NCI-H187 (cell line): ENCODE measurements at places on chromosomes 4 and X.

DNA sequence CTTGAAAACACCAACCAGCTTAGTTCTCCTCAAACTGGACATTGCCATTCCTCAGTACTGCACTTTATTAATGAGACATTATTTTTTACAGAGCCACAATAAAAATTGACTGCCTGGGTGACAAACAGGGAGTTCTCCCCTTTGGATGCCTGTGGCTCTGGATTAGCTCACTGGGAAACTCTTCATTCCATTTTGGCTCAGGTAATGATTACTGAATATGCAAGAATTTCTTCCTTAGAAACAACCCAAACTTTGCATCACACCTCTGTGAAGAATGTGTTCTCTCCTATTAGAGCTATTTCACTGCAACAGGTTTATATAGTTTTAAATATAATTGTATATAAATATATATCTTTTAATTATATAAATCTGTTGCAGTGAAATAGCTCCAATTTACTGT is 2065.8 kb downstream of the ARAP2 start:
- no peak for DNase-seq

DNA sequence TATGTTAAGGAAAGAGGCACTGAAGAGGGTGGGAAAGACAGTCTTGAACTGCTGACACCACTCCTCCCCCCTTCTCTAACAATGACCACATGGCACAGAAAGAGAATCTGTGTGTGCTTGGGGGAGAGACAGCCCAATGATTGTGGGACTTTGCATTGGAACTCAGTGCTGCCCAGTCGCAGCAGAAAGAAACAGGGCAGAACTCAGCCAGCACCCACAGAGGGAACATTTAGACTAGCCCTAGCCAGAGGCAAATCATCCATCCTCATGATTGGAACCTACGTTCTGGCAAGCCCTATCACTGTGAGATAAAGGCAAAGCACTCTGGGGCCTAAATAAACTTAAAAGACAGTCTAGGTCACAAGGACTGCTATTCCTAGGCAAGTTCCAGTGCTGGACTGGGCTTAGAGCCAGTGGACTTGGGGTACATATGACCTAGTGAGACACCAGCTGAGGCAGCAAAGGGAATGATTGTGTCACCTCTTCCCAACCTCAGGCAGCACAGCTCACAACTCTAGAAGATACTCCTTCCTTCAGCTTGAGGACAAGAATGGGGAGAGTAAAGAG is 132.8 kb upstream of the S100G start:
- DNase-seq: no peak

- no peak for DNase-seq
Observed at GRCh38 chrX:130047416-130047815, 62.9 kb downstream of the ELF4 start.

GRCh38 chr4:168551945-168552695 is 55.3 kb downstream of the PALLD start:
- no peak for DNase-seq

DNA sequence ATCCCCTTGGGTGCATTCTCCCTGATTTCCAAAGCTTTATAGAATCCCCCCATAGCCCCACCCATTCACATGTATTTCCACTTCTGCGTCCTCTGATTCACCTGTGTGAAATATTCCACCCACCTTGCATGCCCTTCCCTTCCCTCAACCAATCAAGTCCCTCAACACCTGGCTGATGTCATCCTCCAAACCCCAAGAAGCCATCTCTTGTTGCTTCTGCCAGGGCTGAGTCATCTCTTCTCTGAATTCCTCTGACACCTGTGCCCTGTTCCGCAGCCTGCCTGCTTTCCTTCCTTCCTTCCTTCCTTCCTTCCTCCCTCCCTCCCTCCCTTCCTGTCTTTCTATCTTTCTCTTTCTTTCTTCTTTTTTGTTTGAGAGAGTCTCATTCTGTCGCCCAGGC is 9.9 kb downstream of the CRMP1 start:
- no peak for DNase-seq

GRCh38 chr4:176150704-176151103 is 44.7 kb downstream of the SPATA4 start:
- DNase-seq: no peak

DNA sequence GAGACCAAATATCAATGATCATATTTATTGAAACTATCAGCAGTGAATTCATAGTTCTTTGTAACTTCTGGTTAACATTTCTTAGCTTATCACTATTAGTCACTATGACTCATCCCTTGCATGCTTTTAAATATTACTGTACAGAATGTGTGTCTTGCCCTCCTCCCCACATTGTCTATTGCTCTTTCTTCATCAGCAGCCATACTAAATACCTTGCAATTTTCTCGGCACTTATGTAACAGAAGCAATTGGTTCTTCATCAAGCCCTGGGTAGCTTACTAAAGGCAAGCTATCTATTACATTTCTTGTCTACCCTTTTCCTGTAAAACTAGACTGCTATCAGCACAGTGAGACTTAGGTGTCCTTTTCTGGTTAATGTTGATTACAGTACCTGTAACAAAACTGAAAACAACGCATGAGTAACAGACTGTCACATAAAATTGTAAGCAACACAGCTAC is 8.2 kb downstream of the KLHL4 start:
- no peak for DNase-seq

- DNase-seq: no peak
Observed at GRCh38 chrX:363621-364375, 22.9 kb downstream of the PPP2R3B start.

GRCh38 chrX:70046978-70047377 is 2.8 kb downstream of the AWAT2 start:
- no peak for DNase-seq

DNA sequence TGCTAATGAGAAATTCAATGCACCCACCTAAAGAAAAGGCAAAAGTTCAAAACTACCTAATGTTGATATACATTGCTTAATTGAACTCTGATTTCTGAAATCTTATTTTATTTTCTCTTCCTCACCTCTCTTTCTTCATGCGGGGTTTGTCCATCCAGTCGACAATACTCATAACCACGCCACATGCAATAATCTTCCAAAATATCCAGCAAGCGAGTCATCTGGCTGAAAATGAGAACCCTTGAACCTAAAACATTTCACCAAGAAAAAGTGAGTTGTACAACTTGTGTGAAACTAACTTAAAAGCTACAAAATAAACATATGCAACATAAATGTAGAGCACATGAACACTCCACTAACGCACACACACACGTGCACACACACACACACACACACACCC is 26.7 kb downstream of the SMARCA1 start:
- no peak for DNase-seq
